WERI-Rb-1 (cell line): ENCODE measurements at places on chromosomes 12 and 14.

GRCh38 chr12:60437297-60437696 lies 841.5 kb downstream of the SLC16A7 start:
- DNase-seq: no peak

DNA sequence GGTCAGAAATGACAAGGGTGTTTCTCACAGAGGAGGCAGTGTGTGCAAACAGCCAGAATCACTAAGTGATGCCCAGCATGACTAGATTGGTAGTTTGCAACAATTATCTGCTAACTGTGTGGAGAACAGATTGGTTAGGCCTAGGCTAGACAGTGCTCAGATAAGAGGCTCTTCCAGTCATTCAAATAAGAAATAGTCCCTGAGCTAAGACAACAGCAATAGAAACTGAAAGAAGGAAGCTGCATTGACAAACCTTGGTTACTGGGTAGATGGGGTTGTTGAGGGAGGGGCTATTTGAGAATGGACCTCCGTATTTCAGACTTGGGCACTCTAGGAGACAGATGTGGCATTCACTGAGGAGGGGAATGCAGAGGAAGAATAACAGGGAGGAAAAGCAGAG lies 255.0 kb upstream of the NPAS3 start:
- no peak for DNase-seq

- no peak for DNase-seq
Observed at GRCh38 chr12:60349232-60349978, 753.6 kb downstream of the SLC16A7 start.

DNA sequence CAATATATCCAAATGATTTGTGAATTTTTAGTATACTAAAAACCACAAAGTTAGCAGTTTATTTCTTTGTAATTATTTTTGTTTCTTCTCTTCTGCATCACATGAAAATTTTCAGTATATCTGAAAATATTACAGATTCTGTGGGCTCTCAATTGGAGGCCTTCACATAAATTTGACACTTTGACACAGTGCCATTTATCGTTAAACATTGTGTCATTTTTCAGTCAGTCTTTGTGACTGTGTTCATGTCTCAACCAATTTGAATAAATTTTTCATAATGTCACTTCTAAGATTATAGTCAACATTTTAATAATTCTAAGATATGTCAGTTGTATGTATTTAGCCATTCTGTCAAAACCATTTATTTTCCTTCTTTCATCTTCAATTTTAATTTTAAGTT lies 1303.0 kb downstream of the LRFN5 start:
- DNase-seq: no peak

- no peak for DNase-seq
Observed at GRCh38 chr12:127592245-127592644, 674.7 kb upstream of the TMEM132C start.

DNA sequence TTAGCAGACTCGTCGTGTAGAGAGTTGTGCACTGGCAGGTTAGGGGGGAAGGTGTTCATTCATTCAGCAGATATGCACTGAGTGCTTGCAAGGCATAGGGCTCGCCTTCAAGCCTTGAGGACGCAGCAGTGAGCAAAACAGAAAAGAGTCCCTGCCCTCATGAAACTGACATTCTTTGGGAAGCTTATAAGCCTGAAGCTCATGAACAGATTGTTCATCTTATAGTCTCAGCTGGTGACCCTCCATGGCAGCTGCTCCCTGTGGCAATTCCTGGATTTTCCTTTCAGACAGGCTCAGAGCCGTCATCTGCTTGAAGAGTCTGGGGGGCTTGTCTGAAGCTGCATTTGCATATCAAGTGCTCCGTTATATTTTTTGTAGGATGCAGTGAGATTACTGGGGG lies 148.4 kb downstream of the PRKCH start:
- peak; percentile 38 for DNase-seq

GRCh38 chr14:105144666-105145380 lies 23.8 kb downstream of the JAG2 start:
- DNase-seq: peak; percentile 7

GRCh38 chr12:81588235-81589008 lies 170.7 kb downstream of the PPFIA2 start:
- DNase-seq: no peak

DNA sequence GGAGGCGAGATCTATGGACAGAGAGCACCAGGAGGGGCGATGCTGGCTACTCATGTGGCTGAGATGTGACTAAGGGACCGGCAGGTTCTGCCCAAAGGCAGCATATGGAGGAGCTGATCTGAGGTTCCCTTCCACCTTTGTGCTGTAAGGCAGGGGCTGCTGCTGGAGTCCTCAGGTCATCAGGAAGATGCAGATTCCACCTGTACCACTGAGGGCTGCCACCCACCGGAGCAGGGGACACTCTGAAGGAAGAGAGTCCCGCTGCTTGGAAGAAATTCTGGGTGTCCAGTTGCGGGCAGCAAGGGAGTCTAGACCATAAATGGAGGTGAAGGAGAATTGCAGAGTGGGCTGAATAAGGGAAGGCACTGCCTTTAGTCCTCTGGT lies 55.3 kb downstream of the PLEKHG3 start:
- no peak for DNase-seq

DNA sequence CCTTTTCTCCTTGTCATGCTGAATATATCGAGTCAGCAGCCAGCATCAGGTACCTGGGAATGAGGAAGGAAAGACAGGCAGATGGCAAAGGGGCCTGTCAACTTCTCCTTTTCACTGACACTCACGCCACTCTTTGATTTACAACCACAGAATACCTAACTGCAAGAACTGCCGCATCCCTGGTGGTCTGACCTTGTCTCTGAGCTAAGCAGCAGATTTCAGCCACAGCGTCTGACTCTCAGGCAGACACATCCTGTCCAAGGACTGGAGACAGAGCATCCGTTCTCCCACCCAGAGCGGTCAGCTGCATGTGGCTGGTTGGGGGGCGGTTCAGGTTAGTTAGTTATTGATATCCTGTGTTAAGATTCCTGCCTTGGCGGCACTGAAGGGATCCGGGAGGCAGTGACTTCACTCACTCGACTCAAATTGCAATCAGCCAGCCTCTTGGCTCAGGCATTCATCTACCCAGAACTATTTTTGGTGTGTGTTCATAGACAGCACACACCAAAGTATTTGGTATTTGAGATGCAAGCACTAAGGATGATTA lies 11.2 kb upstream of the MAP1LC3B2 start:
- DNase-seq: peak; percentile 64
